ENCODE measurements at places on chromosomes 7 and 10.

- no peak for DNase-seq
Measured at GRCh38 chr7:123787220-123788007, 38.6 kb upstream of the WASL start.

DNA sequence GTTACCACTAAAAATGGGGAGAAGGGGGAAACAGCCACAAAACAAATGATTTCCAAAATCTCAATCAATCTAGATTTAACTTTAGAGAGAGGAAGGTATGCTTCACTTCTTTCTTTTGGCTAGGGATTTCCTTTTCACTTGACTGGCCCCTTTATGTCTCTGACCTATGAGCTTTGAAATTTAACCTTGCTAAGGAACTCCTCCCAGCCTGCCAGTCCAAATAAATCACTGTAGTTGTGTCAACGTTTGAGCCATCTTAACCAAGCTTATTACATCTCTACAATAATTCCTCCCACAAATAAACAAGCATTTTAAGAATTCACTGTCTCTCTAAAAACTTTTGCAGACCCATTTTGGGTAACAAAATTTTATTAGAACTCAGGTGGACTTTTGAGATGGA lies 315.5 kb upstream of the CELF2 start:
- DNase-seq: no peak

- no peak for DNase-seq
Measured at GRCh38 chr10:108184114-108184513, 1019.6 kb upstream of the SORCS1 start.

- no peak for DNase-seq
Measured at GRCh38 chr10:89171996-89172395, 35.1 kb downstream of the CH25H start.

GRCh38 chr7:114345494-114345893 lies 69.1 kb upstream of the FOXP2 start:
- no peak for DNase-seq

DNA sequence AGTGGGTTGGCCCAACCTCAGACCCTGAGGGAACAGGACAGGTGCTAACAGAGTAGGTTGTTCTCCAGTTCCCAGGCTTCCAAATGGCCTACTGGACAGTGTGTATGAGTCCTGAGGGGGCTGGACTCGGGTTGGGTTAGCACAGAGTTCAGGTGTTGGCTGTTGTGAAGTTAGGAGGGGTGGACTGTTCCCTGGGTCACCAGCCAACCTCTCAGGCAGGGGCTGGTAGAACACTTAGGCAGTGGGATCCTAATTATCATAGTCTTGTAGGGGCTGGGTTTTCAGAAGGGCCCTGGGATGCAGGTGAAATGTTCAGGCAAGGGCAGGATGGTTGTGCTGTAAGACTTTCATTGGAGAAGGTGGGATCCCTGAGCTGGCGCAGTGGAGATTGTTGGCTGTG lies 293.0 kb downstream of the ZWINT start:
- DNase-seq: no peak

GRCh38 chr10:44992070-44992731 lies 8.5 kb upstream of the ZNF22 start:
- no peak for DNase-seq

DNA sequence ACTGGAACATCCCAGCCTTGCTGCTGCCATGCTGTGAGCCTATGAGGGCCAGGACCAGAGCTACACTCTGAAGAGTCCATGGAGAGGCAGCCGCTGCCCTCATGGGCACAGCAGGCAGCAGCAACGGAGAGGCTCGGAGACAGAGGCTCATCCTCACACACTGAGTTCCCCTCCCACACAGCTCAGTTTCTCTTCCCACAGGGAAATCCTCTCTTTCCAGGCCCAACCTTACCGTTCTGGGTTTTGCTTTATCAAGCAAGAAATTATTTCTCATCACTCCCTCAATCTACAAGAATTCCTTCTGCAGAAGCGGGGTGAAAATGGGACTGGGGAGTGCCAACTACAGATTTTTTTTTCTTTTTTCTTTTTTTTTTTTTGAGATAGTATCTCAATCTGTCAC lies 36.6 kb downstream of the GOLGA7B start:
- no peak for DNase-seq

DNA sequence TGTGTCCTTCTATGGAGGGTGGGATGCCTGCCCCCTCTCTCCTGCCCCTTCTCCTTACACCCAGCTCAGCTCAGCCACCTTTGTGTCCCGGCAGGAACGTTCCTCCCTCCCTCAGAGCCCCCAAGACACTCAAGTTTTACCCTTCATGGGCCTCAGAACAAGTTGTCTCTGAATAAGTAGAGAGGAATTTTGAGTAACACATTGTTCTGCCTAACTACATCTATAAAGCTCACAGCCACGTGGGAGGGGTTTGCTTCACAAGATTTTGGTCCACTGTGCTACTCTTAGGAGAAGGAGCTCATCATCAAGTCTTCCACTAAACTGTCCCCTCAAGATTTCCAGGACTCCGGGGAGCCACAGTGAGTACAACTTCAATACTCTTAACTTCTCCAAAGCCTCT lies 51.6 kb upstream of the ZNF32 start:
- DNase-seq: no peak

DNA sequence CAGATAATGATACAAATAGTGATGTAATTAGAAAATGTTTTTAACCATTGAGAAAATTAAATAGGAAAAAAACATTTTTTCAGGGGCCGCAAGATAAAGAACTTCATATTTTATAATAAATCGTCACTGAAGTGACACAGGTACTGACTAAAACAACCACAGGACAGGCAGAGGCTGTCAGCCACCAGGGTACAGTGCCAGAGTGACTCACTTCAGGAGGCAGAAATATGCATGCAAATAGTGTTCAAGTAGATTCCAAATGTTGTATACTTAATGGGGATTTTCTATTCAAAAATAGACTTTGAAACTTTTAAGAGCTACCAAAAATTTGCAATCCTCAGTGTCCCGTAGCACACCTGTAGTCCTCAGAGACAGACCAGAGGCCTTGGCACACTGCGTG lies 68.6 kb downstream of the FRMPD2 start:
- DNase-seq: no peak

DNA sequence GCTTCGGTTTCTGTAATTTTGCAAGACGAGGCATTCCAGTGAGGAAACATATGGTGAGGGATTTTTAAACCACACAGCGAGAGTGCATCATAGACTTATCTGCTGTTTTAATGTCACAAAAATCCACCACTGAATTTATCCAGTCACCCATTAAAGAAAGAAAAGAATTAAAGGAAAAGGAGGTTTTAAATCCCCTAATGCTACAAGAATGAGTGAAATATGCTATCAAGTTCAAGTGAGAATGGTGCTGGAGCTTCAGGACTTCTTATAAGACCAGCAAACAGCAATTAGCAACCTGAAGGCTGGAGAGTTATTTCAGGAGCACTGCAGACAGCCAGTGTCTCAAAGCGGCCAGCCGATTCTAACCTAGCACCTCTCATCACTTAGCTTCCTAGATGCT lies 439.1 kb upstream of the MGMT start:
- DNase-seq: no peak

DNA sequence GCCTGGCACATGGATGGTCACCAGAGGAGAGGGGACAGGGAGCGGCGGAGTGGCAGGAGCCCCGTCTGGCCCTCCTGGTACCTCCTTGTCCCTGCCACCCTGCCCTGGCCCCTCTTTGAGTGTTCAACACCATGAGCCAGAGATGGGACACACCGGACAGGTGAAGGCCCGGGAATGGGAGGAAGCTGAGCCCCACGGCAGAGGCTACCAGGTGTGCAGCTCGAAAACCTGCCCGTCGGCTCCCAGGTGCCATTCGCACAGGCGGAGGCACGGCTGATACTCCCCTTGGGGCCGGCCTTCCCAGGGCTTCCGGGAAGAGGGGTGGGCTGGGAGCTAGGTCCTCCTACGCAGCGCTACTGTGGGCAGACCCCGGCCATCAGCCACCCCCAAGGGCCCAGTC lies 44.1 kb downstream of the TNRC18 start:
- DNase-seq: no peak

DNA sequence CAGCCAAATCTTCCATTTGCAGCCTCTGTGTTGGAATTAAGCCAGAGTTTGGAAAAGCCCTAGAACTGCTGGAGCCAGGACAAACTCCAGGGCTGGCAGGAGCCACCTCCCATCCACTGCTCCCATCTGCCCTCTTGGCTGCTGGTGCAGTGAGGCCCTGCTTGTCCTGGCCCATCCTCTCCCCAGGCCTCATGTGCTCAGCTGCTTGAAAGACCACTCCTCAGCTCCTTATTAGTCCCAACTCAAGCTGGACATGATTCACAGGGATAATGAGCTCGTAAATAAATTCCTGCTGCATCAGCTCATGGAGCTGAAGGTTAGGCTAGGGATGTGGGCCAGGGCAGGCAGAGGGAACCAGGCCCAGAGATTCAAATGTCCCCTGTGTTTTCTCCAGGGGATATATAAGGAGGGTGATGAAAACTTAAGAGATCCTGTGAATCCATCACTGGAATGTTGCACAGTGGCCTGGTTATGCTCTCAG lies 282.8 kb downstream of the RPS24 start:
- DNase-seq: peak; percentile 52

GRCh38 chr7:22868509-22868908 lies 45.9 kb upstream of the TOMM7 start:
- no peak for DNase-seq

DNA sequence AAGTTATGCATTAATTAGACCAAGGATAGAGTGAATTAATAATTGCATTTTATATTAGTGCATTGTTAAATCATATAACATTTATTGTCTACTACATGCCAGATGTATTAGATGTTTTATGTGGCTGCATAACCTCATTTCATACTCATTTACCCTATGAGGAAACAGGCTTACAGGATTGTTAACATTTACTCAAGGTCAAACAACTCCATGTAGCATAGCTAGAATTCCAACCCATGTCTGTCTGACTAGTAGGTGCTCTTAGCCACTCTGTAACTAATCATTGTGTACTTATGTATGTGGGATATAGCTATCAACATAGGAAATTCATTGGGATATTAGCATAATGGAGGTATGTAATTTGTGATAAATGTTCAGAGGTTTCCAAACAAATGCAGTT lies 46.3 kb downstream of the PHYHIPL start:
- DNase-seq: no peak

DNA sequence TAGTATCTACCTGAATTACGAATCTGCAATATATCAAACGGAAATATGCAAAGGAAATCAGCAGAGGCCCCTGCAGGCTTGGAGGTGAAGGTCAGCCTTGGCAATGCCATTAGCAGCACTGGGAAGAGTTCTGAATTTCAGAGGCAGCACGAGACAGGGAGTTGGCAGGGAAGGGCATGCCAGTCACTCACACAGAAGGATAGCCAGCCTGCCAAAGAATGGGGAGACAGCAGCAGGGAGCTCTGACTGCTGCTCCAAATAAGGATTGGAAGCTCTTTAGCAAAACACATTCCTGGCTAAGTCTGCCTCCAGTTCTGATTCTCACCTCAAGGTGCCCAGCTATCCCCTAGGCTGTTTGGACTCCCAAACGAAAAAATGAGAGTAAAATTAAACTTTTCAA lies 188.0 kb downstream of the PDE1C start:
- no peak for DNase-seq

GRCh38 chr10:117078168-117078837 lies 59.8 kb downstream of the VAX1 start:
- no peak for DNase-seq

DNA sequence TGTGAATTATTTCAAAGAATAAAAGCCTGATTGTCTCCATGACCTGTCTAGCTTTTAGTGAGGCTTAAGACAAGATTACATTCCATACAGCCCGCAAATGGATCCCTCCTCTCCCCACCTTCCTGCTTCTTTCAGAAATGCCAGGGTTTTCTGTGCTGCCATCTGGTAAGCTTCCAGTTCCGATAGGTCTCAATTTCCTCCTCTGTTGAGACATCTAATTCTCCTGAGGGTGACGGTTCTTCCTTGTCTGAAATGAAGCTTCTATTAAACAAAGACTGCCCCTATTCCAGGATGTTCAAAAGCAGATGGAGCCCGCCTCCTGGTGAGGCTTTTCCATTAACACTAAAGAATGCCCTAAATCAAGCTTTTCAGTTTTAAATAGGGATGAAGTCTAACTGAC lies 295.6 kb downstream of the PTPRN2 start:
- DNase-seq: no peak

GRCh38 chr10:22659866-22660265 lies 54.5 kb downstream of the PIP4K2A start:
- DNase-seq: no peak

DNA sequence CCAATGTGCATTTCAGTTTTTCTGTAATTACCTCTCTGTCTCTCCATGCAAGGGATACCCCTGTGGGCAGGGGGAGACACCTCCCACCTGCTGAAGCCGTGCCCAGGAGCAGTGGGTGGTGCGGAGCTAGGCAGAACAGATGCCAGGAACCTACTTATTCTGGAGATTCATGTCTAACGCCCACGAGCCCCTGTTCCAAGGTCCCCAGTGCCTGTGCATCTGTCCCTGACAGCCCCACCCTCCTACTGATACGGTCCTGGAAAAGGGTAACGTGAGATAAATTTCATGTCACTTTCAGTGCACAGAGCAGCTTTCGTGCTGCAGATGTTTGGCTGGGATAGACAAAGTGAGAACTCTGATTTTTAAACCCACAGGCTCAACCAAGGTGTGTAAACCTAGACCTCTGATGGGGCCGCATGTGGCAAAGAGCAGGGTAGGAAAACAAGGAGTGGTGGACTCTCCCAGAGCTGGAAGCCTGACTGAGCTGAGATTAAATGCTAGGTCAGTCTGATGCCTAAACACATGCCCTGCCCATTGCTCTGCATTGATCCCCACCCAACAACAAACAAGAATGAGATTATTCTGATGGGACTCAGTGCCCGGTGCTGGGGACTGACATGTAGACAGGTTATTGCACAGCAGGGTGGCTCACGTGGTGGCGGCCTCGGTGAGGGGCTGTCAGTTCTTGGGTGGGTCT lies 123.6 kb upstream of the GDF10 start:
- peak; percentile 20 for DNase-seq

DNA sequence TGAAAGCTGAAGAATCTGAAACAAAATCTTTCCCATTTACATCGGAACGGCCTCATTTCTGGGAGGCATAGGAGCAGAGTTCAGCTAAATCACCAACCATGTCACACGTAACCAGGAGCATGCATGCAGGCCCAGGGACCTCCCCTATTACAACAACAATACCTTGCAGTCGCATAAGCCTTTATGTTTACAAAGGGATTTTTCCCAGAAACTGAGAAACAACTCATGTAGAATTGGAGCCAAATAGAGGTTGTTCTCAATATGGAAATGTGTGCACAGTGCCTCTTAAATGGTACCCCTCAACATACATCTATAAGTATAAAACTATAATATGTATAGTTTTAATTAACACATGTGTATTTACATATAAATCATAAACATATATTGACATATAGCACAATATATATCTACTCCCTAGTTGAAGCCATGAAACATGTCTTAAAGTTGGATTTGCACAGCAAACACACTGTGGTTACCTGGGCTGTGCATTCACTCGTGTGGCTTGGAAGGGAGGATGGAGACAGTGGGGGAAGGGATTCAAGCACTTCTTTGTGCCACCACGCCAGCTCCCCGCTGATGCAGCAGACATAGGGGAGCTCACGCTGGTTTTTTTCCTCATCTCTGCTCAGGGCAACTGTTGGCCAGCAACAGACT lies 35.0 kb upstream of the DGKI start:
- DNase-seq: no peak

- DNase-seq: no peak
Measured at GRCh38 chr10:48557511-48558123, 47.3 kb downstream of the ARHGAP22 start.
